ENCODE measurements at places on chromosomes 16 and 17. TPM values are rescaled to one million over a fixed set of nuclear protein-coding genes. Genes with fewer than 3 reads are reported as not detected.

DNA sequence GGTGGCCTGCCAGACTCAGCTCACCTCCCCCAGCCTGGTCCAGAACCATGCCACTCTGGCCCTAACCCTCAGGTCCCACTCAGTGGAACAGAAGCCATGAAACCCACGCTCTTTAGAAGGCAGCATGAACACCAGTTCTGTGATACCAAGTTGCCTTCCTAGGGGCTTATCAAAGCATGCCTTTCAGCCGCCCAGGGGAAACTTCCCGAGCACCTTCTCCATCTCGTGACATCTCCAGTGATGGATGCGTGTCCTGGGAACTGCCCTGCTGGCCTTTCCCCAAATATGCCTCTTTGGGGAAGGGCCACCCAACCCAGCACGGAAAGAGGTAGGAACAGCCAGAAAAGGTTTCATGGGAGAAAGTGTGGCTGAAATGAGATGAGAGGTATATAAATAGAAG is 8.3 kb downstream of the CCDC42 start:
- no peak for DNase-seq

DNA sequence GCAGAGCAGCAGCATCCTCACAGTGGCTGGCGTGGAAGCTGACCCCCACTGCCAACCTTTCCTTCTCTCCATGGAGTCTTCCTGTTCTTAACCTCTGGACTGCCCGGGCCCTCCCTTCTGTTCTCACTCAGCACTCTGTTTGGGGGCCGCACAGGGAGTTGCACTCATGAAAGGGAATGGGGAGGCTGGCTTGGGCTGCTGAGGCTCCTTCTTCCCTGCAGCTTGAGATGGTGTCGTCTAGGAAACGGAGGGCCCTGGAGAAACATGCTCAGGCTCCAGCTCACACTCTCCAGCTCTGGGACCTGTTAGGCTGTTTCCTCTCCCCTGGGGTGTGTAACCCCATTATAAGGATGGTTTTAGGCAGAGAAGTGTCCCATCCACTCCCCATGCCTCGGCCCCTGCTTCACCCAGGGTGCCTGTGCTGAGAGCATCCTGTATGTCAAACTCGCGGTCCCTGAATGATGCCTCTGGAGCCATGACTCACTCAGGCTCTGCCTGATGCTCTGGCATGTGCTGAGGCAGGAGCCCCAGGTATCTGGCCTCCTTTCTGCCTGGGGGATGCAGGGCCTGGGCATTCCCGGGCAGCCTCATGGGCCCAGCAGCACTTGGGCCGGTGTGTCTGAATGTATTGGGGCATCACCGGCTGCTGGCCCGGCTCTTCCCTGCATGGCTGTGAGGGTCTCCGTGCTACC is 18.9 kb downstream of the TMEM94 start:
- no peak for DNase-seq

GRCh38 chr17:72952641-72953315 is 139.7 kb downstream of the SLC39A11 start:
- peak; percentile 49 for DNase-seq

DNA sequence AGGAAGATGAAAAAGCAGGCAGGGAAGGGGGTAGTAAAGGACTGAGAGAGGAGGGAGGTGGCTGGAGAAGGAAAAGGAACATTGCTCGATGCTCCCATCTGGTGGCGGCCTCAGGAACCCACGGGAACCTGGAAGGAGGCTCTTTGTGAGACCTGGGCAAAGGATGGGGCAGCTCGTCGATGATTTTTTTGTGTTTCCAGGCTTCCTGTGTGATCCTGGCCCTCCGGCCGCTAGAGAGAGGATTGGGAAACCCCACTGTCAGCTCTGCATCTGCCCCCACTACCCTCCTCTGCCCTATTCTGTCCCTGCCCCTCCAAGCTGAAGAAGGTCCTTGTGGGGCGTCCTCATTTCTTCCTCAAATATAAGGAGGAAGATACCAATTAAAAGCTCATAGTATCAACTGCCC is 6.6 kb downstream of the WFIKKN2 start:
- DNase-seq = peak; percentile 95

Gene IRF8
- total RNA-seq = 0.21 TPM

Gene AOC3
- total RNA-seq = 0.31 TPM

DNA sequence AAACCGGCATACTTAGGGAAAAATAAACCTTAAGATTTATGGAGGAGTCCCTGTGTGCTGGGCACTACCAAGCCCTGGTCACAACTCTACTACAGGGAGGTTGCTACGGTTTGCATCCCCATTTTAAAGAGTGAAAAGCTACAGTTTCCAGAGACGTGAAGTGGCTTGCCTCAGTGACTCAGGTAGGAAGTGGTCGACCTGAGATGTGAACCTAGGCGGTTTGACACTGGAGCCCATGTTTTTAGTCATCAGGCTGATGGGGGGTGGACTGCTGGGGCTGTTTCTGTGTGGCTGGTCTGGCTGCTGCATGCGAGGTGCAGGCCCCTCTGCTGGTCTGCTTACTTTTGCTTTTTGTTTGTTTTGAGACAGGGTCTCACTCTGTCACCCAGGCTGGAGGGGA is 6.6 kb downstream of the COX6A2 start:
- no peak for DNase-seq

DNA sequence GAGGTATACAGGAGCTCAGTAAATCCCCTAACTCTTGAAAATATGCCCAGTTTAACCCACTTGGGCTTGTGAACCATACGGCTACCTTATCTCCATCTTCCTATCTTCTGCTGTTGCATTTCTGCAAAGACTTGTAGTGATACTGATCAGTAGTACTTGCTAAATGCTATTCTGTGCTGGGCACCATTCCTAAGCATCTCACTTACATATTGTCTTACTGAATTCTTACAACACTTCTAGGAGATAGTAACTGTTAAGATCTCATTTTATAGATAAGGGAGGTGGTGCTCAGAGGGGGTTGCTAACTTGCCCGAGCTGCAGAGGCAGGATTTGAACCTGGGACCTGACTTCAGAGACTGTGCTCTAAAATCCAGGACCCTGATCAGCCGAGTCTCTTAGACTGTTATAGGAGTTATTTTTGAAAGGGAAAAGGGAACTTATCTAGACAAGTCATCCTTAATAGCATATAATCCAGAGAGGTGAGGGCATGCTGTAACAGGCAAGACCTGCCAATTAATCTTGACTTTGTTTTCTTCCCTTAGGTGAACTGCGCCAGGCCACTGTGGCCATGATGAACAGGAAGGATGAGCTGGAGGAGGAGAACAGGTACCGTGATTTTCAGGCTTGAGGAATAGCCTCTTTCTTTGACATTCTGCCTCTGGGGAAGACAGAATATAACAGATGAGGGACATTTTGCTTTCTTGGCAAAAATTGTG is 149.7 kb downstream of the SNX29 start:
- DNase-seq = no peak
